ENCODE measurements at places on chromosomes 3 and 15.

DNA sequence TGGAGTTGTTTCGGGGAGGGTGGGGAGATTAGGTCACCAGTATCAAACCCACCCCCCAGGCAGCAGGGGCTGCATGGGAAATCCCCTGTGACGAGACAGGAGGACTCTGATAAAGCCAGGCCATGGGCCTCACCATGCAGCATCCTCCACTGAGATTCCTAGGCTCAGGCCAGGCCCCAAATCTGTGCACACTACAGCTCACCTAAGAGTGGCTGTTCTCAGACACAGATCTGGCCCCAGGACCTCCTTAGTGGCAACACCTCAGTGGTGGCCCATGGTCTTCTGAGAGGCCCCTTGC lies 29.0 kb downstream of the PXYLP1 start:
- DNase-seq, result no peak

DNA sequence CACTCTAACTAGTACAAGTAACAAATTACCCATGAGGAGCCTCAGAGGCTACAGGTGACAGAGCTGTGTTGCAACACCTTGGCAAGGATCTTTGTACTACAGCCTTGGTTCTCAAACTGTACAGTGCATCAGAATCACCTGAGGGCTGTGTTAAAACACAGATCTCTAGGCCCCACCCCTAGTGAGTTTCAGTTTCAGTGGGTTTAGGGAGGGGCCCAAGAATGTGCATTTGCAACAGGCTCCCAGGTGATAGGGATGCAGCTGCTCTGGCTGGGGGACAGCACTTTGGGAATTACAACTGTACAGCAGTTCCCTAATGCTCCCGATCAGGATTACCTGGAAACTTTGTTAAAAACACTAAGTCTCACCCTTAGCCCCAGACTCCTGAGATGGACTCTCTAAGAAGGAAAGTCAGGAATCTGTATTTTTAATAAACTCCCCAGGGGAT lies 66.1 kb upstream of the NR2F2 start:
- DNase-seq, result no peak

GRCh38 chr15:66515901-66516322 lies 10.8 kb downstream of the ZWILCH start:
- DNase-seq, result no peak

GRCh38 chr15:52052066-52052935 lies 33.3 kb downstream of the MAPK6 start:
- no peak for DNase-seq

DNA sequence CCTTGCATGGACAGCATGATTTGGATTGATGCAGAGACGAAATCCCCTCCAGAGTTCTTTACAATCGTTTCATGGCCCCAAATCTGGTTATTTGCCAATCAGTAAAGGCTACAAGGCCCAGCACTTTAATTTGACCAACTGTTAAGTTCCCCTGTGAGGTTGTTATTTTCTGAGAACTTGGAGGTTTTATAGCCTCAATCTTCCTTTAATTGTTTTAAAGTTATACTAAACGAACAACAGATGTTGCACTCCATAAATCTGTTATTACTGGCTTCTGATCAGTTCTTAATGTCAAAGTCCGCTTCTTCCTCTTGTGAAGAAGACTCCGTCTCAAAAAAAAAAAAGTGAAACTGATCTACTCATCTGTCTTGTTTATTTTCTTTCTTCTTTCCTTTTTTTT lies 30.8 kb downstream of the LARP6 start:
- DNase-seq, result no peak
